Right ventricle myocardium inferior (tissue), 1 donor: ENCODE measurements at places on chromosomes 3 and 15. TPM values are rescaled to one million over a fixed set of nuclear protein-coding genes. Genes with fewer than 3 reads are reported as not detected.

MKRN3 gene
- total RNA-seq = 0.97 TPM

LDHAL6B gene
- not detected for total RNA-seq

ZIC1 gene
- total RNA-seq = not detected

JAGN1 gene
- total RNA-seq = 19.1 TPM

LRRIQ4 gene
- not detected for total RNA-seq

SLC12A8 gene
- total RNA-seq = 0.19 TPM

SOX2 gene
- 0.27 TPM for total RNA-seq

SLC6A20 gene
- total RNA-seq = not detected

CELF6 gene
- total RNA-seq = 1.6 TPM

HCLS1 gene
- 13.9 TPM for total RNA-seq

OR5H1 gene
- total RNA-seq = not detected

KLHL40 gene
- total RNA-seq = not detected

TRMT10C gene
- 29.1 TPM for total RNA-seq

CPNE4 gene
- total RNA-seq = 41.0 TPM

SPTBN5 gene
- 3.5 TPM for total RNA-seq

CILP gene
- 15.7 TPM for total RNA-seq

SLC28A2 gene
- not detected for total RNA-seq

DRD3 gene
- not detected for total RNA-seq

SORD gene
- 11.2 TPM for total RNA-seq

CHSY1 gene
- 13.3 TPM for total RNA-seq

SLC12A1 gene
- total RNA-seq = not detected

OIP5 gene
- 0.51 TPM for total RNA-seq

DPPA2 gene
- not detected for total RNA-seq

FOXL2 gene
- not detected for total RNA-seq

TUSC7 gene
- not detected for total RNA-seq

FBXW12 gene
- total RNA-seq = not detected

MLF1 gene
- total RNA-seq = 191 TPM

CYP8B1 gene
- not detected for total RNA-seq

GHSR gene
- total RNA-seq = not detected

NIPA2 gene
- 22.6 TPM for total RNA-seq

SUSD5 gene
- total RNA-seq = 2.8 TPM

CIDEC gene
- total RNA-seq = 6.7 TPM

ZNF35 gene
- total RNA-seq = 7.3 TPM

GATA2 gene
- total RNA-seq = 9.1 TPM

PPM1L gene
- 63.9 TPM for total RNA-seq

TRANK1 gene
- total RNA-seq = 5.7 TPM

ARGFX gene
- total RNA-seq = not detected
